ENCODE measurements at places on chromosomes 1 and 21.

DNA sequence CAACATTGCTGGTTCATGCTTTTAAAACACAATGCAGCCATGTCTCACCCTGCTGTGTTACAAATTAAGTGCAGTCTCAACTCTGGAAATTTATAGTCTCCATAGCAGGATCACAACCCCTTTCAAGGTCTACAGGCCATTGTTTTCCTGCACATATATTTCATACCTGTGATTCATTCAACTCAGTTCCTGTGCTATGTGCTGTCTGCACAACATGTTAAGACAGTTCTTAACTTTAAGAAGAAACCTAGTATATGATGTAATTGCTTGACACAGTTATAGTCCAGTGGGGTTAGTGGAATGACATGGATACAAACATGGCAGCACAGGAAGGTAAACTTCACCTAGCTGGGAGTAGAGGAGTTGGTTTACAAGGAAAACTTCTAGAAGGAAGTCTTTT lies 106.4 kb downstream of the IFI44 start:
- no peak for DNase-seq

DNA sequence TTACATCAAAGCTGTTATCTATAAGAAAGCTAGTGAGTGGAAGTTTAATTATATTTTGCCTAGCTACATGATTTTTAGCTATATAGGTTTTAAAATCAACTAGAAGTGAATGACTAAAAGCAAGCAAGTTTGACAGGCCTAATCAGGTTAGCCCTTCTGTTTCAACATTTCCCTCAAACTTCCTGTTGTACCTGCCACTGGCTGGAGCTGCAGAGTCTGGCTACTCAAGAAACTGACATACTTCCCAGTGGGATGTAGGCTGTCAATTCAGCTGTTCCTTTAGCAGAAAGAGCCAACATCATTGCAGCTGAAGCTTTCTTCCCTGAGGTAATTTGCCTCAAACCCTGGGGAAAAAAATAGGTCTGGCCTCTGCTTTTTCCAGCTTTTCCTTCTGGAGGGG lies 87.1 kb upstream of the TNR start:
- no peak for DNase-seq

- DNase-seq: no peak
Observed at GRCh38 chr1:110245876-110246620, 35.9 kb downstream of the KCNC4 start.

DNA sequence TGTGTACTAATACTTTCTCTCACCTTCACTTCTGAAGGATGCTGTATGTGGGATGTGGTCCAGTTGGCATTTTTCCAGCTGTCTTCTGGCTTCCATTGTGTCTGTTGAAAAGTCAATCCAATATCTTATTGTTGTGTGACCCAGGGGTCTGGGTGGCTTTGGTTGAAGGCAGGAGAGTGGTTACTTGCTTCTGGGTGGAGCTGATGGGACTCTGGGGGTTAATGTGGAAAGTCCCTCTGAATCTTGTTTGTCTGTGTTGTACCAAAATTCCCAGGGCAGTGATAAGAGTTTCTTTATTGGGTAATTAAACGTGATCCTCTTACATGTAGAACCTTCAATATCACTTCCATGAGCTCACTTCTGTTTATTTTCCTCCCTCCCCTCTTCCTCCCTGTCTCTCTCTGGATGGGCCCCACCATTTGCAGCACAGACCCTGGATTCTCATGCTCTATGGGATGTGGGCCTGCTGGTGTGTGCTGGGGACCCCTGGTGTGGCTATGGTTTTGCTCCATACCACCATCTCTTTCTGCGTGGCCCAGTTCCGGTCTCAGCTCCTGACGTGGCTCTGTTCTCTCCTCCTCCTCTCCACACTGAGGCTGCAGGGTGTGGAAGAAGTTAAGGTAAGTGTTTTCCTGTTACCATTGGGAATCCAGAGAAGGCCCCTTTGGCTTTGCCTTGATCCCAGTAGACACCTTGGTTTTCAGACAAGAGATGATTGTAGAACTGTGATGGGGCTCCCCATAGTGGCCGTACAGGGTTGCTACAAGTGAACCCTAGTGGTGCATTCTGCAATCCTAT lies 71.5 kb downstream of the HHAT start:
- DNase-seq: peak; percentile 24

- DNase-seq: no peak
Observed at GRCh38 chr1:2494323-2494693, 18.2 kb downstream of the PLCH2 start.

DNA sequence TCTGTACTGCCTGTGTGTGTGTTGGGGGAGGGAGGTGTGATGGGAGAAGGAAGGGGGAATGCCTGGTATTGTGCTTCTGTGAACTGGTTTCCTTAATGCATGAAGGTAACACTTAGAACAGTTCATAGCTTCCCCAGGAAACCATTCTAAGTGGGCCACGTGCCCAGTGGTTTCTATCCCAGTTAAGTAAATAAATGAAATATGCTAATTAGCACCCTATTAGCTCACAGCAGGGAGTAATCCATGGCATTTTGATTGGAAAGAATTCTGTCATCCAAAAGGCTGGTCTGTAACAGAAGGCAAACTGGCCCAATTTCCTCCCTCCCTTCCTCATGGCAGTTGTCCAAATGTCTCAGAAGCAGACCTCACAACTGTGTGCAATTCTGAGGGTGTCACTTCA lies 199.3 kb downstream of the TTLL7 start:
- no peak for DNase-seq

- DNase-seq: no peak
Observed at GRCh38 chr21:34202553-34203372, 129.4 kb downstream of the MRPS6 start.

- no peak for DNase-seq
Observed at GRCh38 chr1:55916481-55916880, 662.9 kb downstream of the PLPP3 start.

- DNase-seq: no peak
Observed at GRCh38 chr1:12654657-12655056, 10.8 kb downstream of the AADACL4 start.

- DNase-seq: no peak
Observed at GRCh38 chr1:185674201-185674600, 60.0 kb upstream of the HMCN1 start.

GRCh38 chr1:244810221-244810620 lies 25.2 kb upstream of the COX20 start:
- no peak for DNase-seq

GRCh38 chr1:43952731-43953346 lies 6.1 kb downstream of the IPO13 start:
- no peak for DNase-seq

DNA sequence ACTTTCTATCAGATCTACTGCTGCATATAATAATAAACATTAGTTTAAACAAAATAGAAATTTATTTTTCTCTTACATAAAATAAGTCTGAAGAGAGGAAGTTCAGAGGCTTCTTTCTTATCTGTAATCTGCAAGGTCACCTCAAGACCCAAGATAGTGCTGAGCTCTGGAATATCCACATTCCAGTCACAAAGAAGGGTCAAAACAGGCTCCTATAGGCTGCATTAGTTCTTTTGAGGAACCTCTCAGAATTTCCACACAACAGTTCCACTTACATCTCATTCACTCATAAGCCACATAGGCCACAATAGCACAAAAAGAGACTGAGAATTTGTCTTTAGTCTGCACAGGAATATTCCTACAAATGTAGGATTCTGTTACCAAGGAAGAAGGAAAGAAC lies 15.4 kb downstream of the DYNLT5 start:
- no peak for DNase-seq

GRCh38 chr1:168088511-168089325 lies 48.0 kb downstream of the GPR161 start:
- no peak for DNase-seq

- no peak for DNase-seq
Observed at GRCh38 chr1:76013206-76013581, 61.4 kb upstream of the ST6GALNAC3 start.

- peak; percentile 54 for DNase-seq
Observed at GRCh38 chr21:36203603-36203889, 46.9 kb downstream of the DOP1B start.

DNA sequence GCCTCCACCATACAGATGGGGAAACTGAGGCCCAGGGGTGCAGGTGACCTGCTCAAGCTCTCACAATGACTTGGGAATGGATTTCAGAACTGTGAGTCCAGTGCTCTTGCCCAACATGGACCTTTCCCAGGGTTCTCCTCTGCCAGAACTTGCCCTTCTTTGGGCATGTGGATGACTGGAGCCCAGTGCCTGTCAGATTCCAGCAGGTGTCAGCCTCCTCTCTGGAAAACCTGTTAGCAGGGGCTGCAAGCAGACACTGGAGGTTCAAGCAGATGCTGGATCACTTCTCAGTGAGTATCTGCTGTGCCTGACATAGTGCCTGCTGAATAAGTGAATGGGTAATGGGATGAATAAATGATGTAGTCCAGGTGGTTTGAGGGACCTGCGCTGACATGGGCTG lies 314.2 kb upstream of the POU3F1 start:
- DNase-seq: no peak

DNA sequence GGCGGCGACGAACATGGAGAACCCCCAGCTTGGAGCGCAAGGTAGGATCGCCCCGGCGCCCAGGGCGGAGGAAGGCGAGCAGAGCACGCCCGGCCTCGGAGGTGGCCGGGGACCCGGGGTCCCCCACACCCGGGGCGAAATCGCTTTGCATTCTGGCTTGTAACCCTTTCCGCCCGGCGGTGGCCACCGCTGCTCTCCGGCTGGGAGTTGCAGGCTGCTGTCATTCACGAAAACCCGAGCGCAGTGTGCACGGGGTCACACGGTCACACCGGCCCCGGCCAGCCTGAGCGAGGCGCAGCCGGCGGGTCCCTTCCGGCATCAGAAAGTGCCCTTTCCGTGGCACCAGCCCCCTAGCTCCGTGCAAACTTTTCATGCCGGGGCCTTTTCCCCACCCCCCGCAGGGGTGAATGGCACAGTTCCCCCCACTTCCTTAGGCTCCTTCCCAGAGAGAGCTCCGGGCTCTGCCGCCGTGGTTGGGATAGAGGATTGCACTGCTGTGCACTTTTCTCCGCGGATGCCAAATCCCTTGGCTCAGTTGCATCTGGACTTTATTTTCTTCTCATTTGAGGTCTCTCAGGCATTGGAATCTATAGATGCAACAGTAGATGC lies 802 bp downstream of the KAZN start:
- DNase-seq: no peak

DNA sequence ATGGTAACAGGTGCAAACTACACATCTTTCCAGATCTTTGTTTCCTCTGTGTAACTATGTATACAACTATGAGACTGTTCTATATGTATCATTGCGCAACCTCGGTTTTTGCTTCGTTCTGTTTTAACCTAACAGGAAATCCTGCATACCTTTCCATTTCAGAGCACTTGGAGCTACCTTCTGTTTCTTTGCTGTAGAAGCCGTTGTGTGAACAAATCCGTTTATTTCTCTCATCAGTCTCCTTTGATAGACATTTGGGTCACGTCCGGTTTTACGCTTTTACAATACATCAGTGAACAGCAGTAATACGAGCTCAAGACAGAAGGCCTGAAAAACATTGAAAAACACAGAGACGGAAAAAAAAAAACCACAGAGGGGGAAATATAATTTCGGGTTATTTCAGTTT lies 10.5 kb downstream of the ATP5IF1 start:
- DNase-seq: no peak

DNA sequence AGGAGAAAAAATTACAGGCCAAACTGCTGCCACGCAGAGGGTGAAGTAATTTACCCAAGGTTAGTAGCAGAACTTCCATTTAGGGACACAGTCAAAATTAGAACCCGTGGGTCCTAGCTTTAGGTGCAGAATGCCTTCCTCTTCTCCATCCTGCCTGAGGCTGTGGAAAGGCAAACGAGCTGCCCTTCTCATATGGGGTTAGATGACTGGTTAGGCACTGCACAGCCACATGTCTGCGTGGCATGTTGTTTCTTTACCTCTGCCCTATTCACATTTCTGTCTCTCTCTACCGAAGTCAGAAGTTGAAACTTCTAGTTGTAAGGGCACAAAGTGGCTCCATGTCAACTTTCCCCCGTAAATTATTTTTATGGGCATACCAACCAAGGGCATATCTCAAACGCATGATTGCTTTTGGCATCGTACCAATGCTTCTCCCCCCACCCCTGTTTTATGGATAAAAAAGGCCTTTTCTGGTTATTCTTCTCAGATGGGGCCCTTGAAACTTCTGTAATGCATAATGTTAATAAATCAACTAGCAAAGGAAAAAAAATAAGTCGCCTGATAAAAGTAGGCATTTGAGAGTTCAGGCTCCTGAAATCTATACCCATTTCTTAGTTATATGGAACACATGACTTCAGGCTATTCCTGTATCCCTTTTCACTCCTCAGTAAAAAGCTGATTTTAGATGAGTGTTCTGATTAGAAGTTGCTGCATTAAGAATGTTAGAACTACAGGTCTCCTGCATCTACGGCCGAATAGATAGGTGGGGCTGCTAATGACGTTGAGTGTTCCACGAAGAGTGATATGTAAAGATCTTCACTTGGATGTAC lies 139.6 kb upstream of the NRIP1 start:
- DNase-seq: no peak

GRCh38 chr21:25676451-25676850 lies 37.4 kb downstream of the JAM2 start:
- DNase-seq: no peak

- no peak for DNase-seq
Observed at GRCh38 chr1:98733782-98734112, 72.2 kb downstream of the SNX7 start.

DNA sequence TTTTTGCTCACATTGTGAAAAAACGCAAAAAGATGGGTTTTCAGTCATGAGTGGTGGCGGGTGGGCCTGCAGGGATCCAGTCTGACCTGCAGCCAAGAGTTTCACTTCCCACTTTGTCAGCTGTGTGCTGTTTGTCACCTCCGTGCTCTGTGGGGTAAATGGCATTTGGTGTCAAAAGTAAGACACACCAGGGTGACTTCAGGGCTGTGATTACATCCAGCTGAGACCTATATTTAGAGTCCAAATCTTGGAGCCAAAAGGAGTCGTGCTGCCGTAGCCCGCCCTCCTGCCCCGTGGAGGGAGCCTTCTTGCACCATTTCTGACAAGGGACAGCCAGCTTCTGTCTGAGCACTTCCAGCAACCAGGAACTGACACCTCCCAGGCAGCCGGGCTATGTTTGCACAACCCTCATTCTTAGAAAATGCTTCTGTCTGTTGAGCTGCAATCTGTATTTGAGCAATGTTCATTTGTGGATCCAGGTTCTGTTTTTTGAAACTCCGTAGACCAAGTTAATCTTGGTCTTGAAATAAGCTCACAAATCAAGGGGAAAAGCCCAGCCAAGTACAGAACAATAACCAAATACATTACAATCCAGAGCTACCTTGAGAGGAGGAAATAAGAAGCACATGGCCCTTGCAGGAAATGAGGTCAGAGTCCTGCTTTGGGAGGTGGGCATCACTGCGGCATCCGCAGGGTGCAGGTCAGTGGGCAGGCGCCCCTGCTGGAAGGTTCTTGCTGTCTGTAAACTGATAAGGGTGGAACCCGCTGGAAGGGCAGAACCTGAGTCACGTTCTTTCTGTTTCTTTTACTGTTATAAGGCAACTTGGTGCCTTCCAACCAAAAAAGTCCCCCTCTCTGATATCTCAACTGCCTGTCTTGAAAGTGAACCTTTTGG lies 14.4 kb downstream of the ABCG1 start:
- DNase-seq: peak; percentile 69

- no peak for DNase-seq
Observed at GRCh38 chr1:204455831-204456145, 38.8 kb downstream of the PIK3C2B start.
